Transverse colon (tissue), 4 donors: ENCODE measurements at places on chromosomes 1 and 21. TPM values are rescaled to one million over a fixed set of nuclear protein-coding genes. Genes with fewer than 3 reads are reported as not detected.
A peak's percentile ranks its signal among the peaks of the same experiment; 100 is the strongest.

The YRDC gene
- total RNA-seq = 3.4 TPM

The XCL2 gene
- total RNA-seq = not detected

DNA sequence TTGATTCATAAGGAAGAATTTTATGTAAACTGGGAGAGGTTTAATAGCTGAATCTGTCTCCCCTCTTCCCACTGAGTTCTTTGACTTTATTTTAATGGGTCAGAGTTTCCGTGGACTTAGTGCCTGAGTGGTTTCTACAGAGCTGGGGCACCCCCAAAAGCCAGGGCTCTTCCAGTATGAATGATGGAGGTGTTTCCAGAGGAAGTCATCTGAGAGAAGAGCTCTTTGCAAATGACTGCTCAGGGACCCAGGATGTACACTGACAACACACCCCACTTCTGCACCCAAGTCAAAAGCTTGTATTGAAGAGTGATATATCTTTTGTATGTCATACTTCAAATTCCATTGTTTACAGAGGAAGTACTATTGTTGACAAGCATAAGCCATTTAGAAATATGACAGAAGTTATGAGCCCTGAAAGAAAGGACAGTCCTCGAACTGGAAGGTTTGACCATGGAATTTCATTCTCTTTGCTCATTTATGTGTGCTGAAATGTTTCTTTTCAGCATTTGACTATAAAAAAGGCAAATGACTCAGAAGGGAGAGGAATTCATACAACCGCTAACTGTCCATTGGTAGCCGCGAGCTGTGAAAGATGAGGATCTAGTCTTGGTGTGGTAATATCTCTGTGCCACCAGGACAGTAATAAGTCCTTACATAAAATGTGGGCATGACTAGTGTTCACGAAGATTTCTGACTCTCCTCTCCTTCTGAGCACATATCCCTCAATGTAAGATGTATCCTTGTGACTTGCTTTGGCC is 25.4 kb upstream of the LMX1A start:
- no peak for DNase-seq
- no peaks in the 10 kb centered on the region for H3K36me3 ChIP-seq
- no peak overlapping the region for H3K4me3 ChIP-seq

GRCh38 chr1:218874313-218874712 is 299.4 kb upstream of the LYPLAL1 start:
- H3K4me1 ChIP-seq = no peaks in the 10 kb centered on the region
- no peaks in the 10 kb centered on the region for H3K27me3 ChIP-seq
- H3K27ac ChIP-seq = no peak overlapping the region

The PROK1 gene
- total RNA-seq = not detected

- H3K36me3 ChIP-seq = no peaks in the 10 kb centered on the region
- H3K4me1 ChIP-seq = peaks cover 9% of the 10 kb centered on the region
- DNase-seq = no peak
- H3K27me3 ChIP-seq = peaks cover 12% of the 10 kb centered on the region
- H3K4me3 ChIP-seq = no peak overlapping the region
Measured at GRCh38 chr1:17276568-17276967, 27.7 kb downstream of the PADI3 start.

- no peaks in the 10 kb centered on the region for H3K27me3 ChIP-seq
- H3K4me3 ChIP-seq = no peak overlapping the region
- peak overlapping the region; percentile 55 for H3K27ac ChIP-seq
Measured at GRCh38 chr1:207205614-207206061, 101.6 kb downstream of the C4BPA start.

- H3K36me3 ChIP-seq = no peaks in the 10 kb centered on the region
- peaks cover 6% of the 10 kb centered on the region for H3K4me1 ChIP-seq
- no peak for DNase-seq
- H3K27me3 ChIP-seq = no peaks in the 10 kb centered on the region
- no peak overlapping the region for H3K27ac ChIP-seq
Measured at GRCh38 chr1:211902624-211903291, 72.2 kb upstream of the LPGAT1 start.

- DNase-seq = no peak
- no peaks in the 10 kb centered on the region for H3K36me3 ChIP-seq
- H3K4me1 ChIP-seq = peaks cover 55% of the 10 kb centered on the region
- H3K27ac ChIP-seq = no peak overlapping the region
- no peak overlapping the region for H3K4me3 ChIP-seq
Measured at GRCh38 chr21:36325373-36326010, 5.5 kb downstream of the MORC3 start.

DNA sequence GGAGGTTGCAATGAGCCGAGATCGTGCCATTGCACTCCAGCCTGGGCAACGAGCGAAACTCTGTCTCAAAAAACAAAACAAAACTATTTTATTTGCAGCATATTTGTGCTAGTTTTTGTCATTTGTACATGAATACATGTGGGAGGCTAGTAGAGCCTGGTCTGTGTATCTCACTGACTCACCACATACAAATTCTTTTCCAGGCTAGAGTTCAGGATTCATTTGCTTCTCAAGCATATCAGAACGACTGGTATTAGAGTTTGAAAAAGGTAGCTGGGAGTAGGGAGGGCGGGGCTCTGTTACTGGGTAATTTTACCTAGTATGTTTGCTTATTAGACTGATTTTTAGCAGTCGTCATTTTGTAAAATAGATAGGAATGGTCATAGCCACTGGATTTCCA is 4.5 kb upstream of the TOR3A start:
- peaks cover 6% of the 10 kb centered on the region for H3K36me3 ChIP-seq
- H3K27ac ChIP-seq = no peak overlapping the region
- no peak for DNase-seq
- H3K4me3 ChIP-seq = no peak overlapping the region
- peaks cover 10% of the 10 kb centered on the region for H3K4me1 ChIP-seq

GRCh38 chr1:28086651-28087050 is 1.8 kb downstream of the EYA3 start:
- no peak overlapping the region for H3K4me3 ChIP-seq
- peaks cover 59% of the 10 kb centered on the region for H3K4me1 ChIP-seq
- DNase-seq = no peak
- H3K36me3 ChIP-seq = no peaks in the 10 kb centered on the region
- no peaks in the 10 kb centered on the region for H3K27me3 ChIP-seq

GRCh38 chr1:184222652-184223052 is 164.2 kb upstream of the C1orf21 start:
- H3K27ac ChIP-seq = no peak overlapping the region
- DNase-seq = peak; percentile 59
- H3K36me3 ChIP-seq = no peaks in the 10 kb centered on the region
- no peaks in the 10 kb centered on the region for H3K4me1 ChIP-seq
- H3K27me3 ChIP-seq = no peaks in the 10 kb centered on the region

- no peaks in the 10 kb centered on the region for H3K4me1 ChIP-seq
- H3K36me3 ChIP-seq = no peaks in the 10 kb centered on the region
- no peak for DNase-seq
- H3K4me3 ChIP-seq = no peak overlapping the region
- H3K27ac ChIP-seq = no peak overlapping the region
Measured at GRCh38 chr1:213418268-213419071, 367.4 kb downstream of the RPS6KC1 start.

The UBL4B gene
- total RNA-seq = not detected

- H3K36me3 ChIP-seq = no peaks in the 10 kb centered on the region
- H3K4me3 ChIP-seq = no peak overlapping the region
- H3K4me1 ChIP-seq = peaks cover 21% of the 10 kb centered on the region
- H3K27ac ChIP-seq = no peak overlapping the region
- no peak for DNase-seq
Measured at GRCh38 chr1:207314816-207315215, 6.7 kb upstream of the CD55 start.

DNA sequence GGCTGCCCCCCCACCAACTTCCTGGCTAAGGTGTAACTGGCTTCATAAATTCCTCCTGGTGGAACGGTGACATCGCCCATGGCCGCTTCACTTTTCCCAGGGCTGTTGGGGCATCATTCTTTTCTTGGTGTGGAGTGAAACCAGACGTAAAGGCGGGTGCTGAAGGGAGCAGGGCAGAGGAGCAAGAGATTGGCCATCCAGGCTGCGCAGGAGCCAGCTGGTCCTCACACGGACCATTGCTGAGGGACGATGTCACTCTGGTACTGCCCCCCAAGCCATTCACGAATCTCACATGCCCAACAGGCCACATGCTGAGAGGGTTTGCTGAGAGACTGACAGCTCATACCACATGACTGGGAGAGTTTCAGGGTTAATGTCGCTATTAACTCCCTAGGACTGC is 10.5 kb upstream of the PKP1 start:
- no peak for DNase-seq
- no peak overlapping the region for H3K4me3 ChIP-seq
- no peaks in the 10 kb centered on the region for H3K27me3 ChIP-seq
- H3K36me3 ChIP-seq = no peaks in the 10 kb centered on the region

- no peaks in the 10 kb centered on the region for H3K27me3 ChIP-seq
- peak; percentile 77 for DNase-seq
- H3K4me3 ChIP-seq = no peak overlapping the region
- H3K36me3 ChIP-seq = no peaks in the 10 kb centered on the region
- no peaks in the 10 kb centered on the region for H3K4me1 ChIP-seq
Measured at GRCh38 chr1:203342192-203342940, 8.6 kb downstream of the FMOD start.

The OVAAL gene
- 0.41 TPM for total RNA-seq

DNA sequence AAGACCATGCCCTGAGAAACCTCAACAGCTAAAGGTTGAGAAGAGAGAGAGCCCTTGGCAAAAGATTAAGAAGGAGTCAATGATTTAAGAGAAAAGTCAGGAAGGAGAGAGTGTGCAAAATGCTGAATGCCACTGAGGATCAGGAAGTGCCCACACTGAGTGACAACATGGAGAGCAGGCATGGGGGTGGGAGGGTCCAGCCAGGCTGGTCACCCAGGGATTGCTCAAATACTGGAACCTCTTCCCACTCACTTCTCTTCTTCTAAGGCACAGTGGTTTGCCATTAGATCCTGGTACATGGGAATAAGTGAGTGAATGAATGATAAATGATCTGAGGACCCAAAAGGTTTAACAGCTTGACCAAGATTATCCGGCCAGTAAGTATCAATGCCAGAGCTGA is 11.1 kb downstream of the PRR9 start:
- H3K4me3 ChIP-seq = no peak overlapping the region
- H3K4me1 ChIP-seq = no peaks in the 10 kb centered on the region
- peaks cover 8% of the 10 kb centered on the region for H3K27me3 ChIP-seq
- DNase-seq = no peak
- H3K27ac ChIP-seq = no peak overlapping the region

The ADAMTS4 gene
- 2.4 TPM for total RNA-seq

DNA sequence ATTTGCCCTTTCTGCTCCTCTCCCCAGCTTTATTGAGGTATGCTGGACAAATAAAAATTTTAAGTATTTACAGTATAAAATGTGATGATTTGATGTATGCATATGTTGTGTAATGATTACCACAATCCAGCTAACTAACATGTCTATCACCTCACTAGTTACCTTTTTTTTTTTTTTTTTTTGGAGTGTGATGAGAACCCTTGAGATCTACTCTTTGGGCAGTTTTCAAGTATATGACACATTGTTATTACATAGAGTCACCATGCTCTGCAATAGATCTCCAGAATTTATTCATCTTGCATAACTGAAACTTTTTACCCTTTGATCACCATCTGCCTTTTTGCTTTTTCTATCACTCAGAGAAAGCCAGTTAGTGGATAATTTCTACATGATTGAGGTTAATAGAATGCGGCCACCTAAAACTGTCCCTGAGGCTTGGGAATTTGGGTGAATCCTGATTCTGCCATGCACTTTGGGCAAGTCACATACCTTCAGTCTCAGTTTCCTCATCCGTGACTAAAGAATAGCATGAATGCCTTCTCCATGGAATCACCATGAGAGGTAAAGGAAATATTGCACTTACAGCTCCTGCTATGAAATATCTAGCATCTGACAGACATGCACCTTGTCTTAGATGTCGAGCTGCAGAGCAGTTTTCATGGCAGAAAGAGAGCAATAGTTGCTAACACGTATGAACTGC is 295.2 kb downstream of the DISC1 start:
- no peak for DNase-seq
- H3K27ac ChIP-seq = no peak overlapping the region
- H3K27me3 ChIP-seq = no peaks in the 10 kb centered on the region
- no peaks in the 10 kb centered on the region for H3K4me1 ChIP-seq
- H3K36me3 ChIP-seq = no peaks in the 10 kb centered on the region
- no peak overlapping the region for H3K4me3 ChIP-seq

GRCh38 chr1:42250164-42250563 is 84.9 kb downstream of the FOXJ3 start:
- no peaks in the 10 kb centered on the region for H3K36me3 ChIP-seq
- H3K4me1 ChIP-seq = no peaks in the 10 kb centered on the region
- H3K27me3 ChIP-seq = no peaks in the 10 kb centered on the region
- H3K27ac ChIP-seq = no peak overlapping the region
- no peak for DNase-seq

The ABL2 gene
- total RNA-seq = 9.6 TPM

The SLC5A3 gene
- 27.5 TPM for total RNA-seq

DNA sequence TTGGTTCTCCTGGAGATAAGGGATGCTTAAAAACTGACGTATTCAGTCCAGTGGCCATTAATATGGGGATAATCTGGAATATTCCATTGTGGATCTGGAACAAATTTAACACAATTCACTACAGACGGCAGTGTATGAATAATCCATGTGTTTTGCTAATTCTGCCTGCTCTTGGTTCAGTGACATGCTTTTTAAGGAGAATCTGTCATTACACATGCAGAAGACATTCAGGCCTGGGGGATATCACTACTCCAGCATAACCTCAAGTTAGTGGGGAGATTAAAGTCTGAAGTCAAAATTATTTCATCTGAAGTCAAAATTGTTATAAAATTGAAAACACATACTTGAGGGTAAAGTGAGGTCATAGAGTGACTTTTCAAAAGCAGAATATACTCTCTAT is 789.3 kb downstream of the USP25 start:
- H3K27ac ChIP-seq = no peak overlapping the region
- no peaks in the 10 kb centered on the region for H3K4me1 ChIP-seq
- no peak for DNase-seq
- no peak overlapping the region for H3K4me3 ChIP-seq

DNA sequence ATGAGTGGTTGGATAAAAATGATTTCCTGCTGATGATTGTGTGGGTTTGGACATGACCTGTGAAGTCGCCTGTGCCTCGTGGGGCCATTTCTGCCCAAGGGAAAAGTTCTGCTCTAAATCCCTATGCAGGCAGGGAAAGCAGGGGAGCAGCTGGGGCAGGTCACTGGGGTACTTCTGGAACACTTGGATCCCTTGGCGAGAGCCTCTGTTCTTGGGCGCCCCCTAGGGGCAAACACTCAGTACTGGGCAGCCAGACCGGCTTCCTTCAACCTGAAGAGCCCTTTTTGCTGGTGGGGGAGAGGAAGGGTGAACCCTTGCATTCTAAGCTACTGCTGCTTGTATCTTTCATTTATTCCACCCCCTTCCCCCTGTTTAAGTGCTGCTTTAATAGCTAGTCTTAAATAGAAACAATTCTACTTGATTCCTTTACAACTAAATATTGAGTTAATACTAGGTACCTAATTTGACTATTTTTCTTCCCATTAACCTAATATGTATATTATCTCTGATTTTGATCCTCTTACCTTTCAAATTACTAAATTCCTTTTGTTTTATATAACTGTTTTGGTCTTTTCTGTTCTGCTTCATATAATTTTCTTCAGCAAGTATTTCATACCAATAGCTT is 5.1 kb upstream of the CLEC20A start:
- no peak overlapping the region for H3K27ac ChIP-seq
- H3K36me3 ChIP-seq = no peaks in the 10 kb centered on the region
- no peaks in the 10 kb centered on the region for H3K4me1 ChIP-seq
- H3K27me3 ChIP-seq = no peaks in the 10 kb centered on the region
- DNase-seq = peak; percentile 75
- no peak overlapping the region for H3K4me3 ChIP-seq

The CCDC185 gene
- total RNA-seq = not detected

The TIE1 gene
- 7.1 TPM for total RNA-seq
